ENCODE measurements at places on chromosomes 3 and 15. TPM values are rescaled to one million over a fixed set of nuclear protein-coding genes. Genes with fewer than 3 reads are reported as not detected.

DNA sequence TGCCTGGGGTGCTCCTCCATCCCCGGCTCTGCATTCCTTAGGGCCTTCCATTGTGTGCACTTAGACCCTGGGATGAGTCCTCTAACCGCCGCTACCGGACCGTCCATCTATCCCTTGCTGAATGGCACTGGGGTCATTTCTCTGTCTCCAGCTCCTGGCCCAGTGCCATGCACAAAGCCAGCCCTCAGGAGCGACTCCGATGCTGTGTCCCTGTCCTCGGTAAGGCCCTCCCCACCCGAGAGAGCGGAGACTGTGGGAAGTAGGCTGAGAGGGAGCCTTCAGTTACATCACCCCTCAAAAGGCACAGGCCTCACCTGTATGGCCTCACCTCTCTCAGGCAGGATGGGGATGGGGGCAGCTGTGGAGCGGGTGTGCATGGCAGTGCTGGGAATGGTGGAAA is 33.8 kb downstream of the MUC4 start:
- no peaks in the 10 kb centered on the region for H3K27me3 ChIP-seq
- no peaks in the 10 kb centered on the region for H3K4me1 ChIP-seq
- no peaks in the 10 kb centered on the region for H3K36me3 ChIP-seq
- H3K27ac ChIP-seq = no peak overlapping the region
- H3K4me3 ChIP-seq = no peak overlapping the region

- no peak overlapping the region for H3K27ac ChIP-seq
- no peaks in the 10 kb centered on the region for H3K27me3 ChIP-seq
- H3K4me3 ChIP-seq = no peak overlapping the region
These were observed 217.0 kb downstream of the PLOD2 start for GRCh38 chr3:145943952-145944351.

- no peak overlapping the region for H3K4me3 ChIP-seq
- no peaks in the 10 kb centered on the region for H3K36me3 ChIP-seq
- H3K27ac ChIP-seq = no peak overlapping the region
- no peaks in the 10 kb centered on the region for H3K27me3 ChIP-seq
- no peaks in the 10 kb centered on the region for H3K4me1 ChIP-seq
These were observed 24.1 kb upstream of the NOX5 start for GRCh38 chr15:68990231-68990991.

- H3K27ac ChIP-seq = no peak overlapping the region
- DNase-seq = no peak
- no peaks in the 10 kb centered on the region for H3K27me3 ChIP-seq
- H3K4me1 ChIP-seq = no peaks in the 10 kb centered on the region
These were observed 589.8 kb upstream of the DPPA4 start for GRCh38 chr3:109927161-109927560.

GRCh38 chr3:184031187-184031792 is at the start of gene HTR3D:
Gene HTR3D (plus strand): TSS chr3:184031742. CDS start chr3:184031742, 0 bp downstream.
- DNase-seq = no peak
- H3K4me3 ChIP-seq = no peak within 1 kb of the TSS
- H3K4me1 ChIP-seq = peaks cover 8% of the 10 kb centered on the region

DNA sequence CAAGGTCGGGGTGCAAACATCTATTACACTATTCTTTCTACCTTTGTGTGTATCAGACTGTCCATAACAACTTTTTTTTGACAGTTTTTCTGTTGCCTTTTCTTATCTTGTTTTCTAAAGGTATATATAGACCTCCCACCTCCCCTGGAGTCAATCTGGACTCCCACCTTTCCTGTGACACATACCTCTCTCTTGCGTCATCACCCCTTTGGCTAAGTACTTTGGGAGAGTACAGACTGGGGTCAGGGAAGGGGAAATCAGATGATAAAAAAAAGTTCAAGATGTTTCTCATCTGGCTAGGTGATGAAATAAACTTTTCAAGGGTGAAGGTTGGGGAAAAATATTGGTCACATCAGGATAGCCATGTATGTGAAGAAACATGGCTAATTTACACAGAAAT is 17.2 kb downstream of the TSPAN3 start:
- H3K36me3 ChIP-seq = peaks cover 22% of the 10 kb centered on the region
- no peaks in the 10 kb centered on the region for H3K27me3 ChIP-seq

GRCh38 chr3:135966271-135966961 is 888 bp downstream of the PPP2R3A start:
- peak overlapping the region; percentile 75 for H3K4me3 ChIP-seq
- no peaks in the 10 kb centered on the region for H3K27me3 ChIP-seq
- H3K4me1 ChIP-seq = peaks cover 13% of the 10 kb centered on the region

DNA sequence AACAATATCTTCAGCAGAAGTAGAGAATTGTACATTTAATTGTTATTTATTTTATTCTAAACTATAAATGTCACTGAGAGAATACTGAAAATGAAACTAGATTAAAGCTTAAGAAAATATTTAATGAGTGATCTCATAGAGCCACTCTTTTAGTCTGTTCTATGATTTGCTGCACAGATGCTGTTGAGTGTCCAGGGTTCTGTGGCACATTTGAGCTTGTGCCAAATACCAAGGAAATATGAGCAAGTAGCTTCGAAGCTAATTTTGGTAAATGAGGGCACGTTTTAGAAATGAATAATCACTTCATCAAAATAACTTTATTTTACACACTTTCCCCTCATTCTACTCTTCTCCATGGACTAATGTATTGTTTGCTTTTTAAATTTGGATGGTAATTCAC is 53.6 kb upstream of the THRB start:
- no peaks in the 10 kb centered on the region for H3K4me1 ChIP-seq
- no peak overlapping the region for H3K4me3 ChIP-seq
- no peak for DNase-seq
- no peaks in the 10 kb centered on the region for H3K27me3 ChIP-seq
- H3K36me3 ChIP-seq = no peaks in the 10 kb centered on the region
- no peak overlapping the region for H3K27ac ChIP-seq

DNA sequence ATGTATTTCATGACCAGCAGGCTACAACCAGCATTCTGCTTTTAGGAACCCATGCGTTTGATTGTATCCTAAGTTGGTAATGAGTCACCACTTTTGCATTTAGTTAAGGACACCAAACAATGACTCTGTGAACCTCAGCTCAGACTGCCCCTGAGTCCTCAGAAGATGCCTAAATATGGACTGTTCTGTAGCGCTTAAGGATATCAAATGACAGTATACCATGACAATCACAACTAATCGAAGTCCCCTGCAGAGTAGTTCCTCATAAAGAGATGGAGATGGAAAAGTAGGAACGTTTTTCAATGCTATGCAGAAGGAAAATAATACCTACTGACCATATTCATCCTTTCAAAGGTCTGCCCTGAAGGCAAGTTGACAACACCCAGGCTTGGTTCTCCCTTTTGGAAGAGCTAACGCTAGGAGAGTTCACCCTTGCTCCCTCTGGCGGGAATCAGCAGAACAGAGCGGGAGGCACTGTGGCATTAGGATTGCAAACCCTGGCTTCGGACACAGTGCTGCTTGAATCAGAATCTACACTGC is 508.6 kb downstream of the FHIT start:
- no peak for DNase-seq
- H3K27ac ChIP-seq = no peak overlapping the region
- no peak overlapping the region for H3K4me3 ChIP-seq
- no peaks in the 10 kb centered on the region for H3K27me3 ChIP-seq

GRCh38 chr15:89760303-89761008 is 9.4 kb upstream of the MESP1 start:
- peak; percentile 12 for DNase-seq
- no peaks in the 10 kb centered on the region for H3K27me3 ChIP-seq
- H3K36me3 ChIP-seq = no peaks in the 10 kb centered on the region
- peaks cover 22% of the 10 kb centered on the region for H3K4me1 ChIP-seq
- peak overlapping the region; percentile 63 for H3K27ac ChIP-seq

DNA sequence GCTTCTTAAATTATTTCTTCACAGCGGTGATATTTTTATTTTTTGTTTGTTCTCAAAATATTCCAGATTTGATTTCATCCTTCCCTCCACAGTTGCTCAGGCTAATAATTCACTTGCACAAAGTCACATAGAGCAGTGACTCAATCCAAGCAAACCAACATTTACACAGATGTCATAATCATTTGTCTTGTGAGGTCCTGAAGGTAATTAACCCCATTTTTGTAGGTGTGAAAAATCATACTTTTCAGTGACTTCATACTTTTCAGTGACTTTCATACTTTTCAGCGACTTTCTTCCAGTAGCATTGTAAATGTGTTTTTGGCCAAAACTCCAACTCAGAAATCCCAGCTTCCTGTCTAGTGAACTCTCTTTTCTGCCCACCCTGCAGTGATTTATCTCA is 32.1 kb downstream of the CD200 start:
- no peak overlapping the region for H3K4me3 ChIP-seq
- H3K36me3 ChIP-seq = no peaks in the 10 kb centered on the region
- no peak overlapping the region for H3K27ac ChIP-seq
- DNase-seq = no peak

GRCh38 chr3:11307830-11308432 is 35.7 kb downstream of the ATG7 start:
- peaks cover 19% of the 10 kb centered on the region for H3K36me3 ChIP-seq
- H3K4me1 ChIP-seq = no peaks in the 10 kb centered on the region
- no peak overlapping the region for H3K4me3 ChIP-seq
- no peak overlapping the region for H3K27ac ChIP-seq
- DNase-seq = no peak

- H3K27ac ChIP-seq = no peak overlapping the region
- H3K4me3 ChIP-seq = no peak overlapping the region
- no peaks in the 10 kb centered on the region for H3K4me1 ChIP-seq
- H3K36me3 ChIP-seq = peaks cover 54% of the 10 kb centered on the region
- no peak for DNase-seq
- H3K27me3 ChIP-seq = no peaks in the 10 kb centered on the region
These were observed 26.8 kb downstream of the TIMMDC1 start for GRCh38 chr3:119524931-119525662.

DNA sequence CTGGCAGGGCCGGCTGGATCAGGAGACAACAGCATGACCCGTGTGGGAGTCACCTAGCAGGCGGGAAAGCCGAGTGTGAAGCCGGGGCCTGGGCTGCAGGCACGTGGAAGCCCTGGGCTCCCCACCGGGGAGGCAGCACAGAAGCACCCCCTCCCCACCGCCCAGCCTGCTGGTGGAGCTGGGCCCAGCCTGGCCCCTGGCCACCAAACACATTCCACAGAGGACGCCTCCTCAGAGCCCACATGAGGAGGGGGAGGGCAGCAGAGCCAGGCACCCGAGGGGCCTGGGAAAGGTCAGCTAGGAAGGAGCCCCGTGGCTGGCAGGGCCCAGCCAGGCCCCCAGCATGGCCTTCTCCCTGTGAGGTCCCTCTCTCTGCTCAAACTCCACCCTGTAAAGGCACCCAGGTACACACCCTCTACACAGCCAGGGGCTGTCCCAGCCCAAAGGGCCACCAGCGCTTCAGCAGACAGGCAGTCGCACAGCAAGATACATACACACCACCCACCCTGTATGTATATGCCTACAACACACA is 4.5 kb downstream of the PLXNB1 start:
- peak overlapping the region; percentile 96 for H3K27ac ChIP-seq
- no peaks in the 10 kb centered on the region for H3K27me3 ChIP-seq
- H3K4me1 ChIP-seq = peaks cover 89% of the 10 kb centered on the region
- H3K4me3 ChIP-seq = no peak overlapping the region
- DNase-seq = no peak
- peaks cover 50% of the 10 kb centered on the region for H3K36me3 ChIP-seq

DNA sequence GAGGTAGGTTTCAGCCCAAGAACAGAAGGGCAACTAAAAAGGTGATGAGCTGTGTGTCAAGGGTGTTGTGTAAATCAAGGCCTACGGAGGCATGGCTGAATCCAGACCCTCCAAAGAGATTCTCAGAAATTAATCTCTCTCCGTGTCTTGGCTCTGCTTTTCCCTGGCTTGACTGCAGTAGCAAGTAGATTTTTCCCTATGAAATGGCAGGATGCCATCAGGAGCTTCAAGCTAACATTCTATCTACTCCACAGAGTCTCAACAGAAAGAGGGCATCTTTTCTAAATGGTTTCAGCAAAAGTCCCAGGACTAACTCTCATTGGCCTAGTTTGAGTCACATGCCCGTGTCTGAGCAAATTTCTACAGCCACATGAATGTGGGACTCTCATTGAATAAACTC is 58.3 kb downstream of the LSM3 start:
- peaks cover 47% of the 10 kb centered on the region for H3K4me1 ChIP-seq
- no peaks in the 10 kb centered on the region for H3K27me3 ChIP-seq
- H3K27ac ChIP-seq = peak overlapping the region; percentile 90
- no peaks in the 10 kb centered on the region for H3K36me3 ChIP-seq

DNA sequence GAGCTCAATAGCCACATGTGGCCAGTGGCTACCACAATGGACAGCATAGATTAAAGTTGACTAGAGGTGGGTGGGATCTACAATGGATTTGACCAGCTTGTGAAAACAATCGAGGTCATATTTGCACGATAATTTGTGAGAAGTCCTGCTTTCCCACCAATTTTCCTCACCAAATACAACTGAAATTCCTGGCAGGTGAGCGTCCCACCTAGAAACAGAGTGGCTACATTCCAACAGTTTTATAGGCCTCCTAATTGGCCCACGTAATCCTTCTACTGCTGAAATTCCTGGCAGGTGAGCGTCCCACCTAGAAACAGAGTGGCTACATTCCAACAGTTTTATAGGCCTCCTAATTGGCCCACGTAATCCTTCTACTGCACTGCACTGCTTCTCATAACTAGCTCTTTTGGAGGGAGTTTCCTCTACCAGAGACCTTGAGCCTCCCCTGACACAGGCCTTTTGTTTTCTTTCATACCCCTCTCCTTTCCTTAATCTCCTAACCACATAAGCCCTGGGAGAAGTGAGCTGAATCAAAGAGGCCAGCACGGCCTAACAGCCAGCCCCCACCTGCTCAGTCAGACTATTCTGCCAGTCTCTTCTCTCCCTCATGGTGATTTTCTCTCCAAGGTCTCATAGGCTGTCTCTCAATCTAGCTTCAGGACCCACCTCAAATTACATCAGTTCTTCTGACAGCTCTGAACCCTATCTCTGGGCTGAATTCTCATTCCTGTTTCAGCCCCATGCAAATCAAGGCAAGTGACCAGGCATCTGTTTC is 80.2 kb downstream of the BFSP2 start:
- DNase-seq = no peak
- H3K4me3 ChIP-seq = no peak overlapping the region

The ITIH1 gene
- not detected for total RNA-seq

The RTP1 gene
- not detected for total RNA-seq

The IDH3A gene
- total RNA-seq = 113 TPM

The CACNA2D2 gene
- total RNA-seq = 0.57 TPM

The CP gene
- not detected for total RNA-seq

The CHST13 gene
- 0.23 TPM for total RNA-seq

The SLC2A2 gene
- not detected for total RNA-seq

The TUSC7 gene
- total RNA-seq = not detected

The RLBP1 gene
- not detected for total RNA-seq

The NGLY1 gene
- 27.5 TPM for total RNA-seq

The ROPN1 gene
- total RNA-seq = 0.38 TPM

Measured in esophagus squamous epithelium (tissue), 5 donors.